ENCODE measurements at places on chromosomes 2 and 18.

DNA sequence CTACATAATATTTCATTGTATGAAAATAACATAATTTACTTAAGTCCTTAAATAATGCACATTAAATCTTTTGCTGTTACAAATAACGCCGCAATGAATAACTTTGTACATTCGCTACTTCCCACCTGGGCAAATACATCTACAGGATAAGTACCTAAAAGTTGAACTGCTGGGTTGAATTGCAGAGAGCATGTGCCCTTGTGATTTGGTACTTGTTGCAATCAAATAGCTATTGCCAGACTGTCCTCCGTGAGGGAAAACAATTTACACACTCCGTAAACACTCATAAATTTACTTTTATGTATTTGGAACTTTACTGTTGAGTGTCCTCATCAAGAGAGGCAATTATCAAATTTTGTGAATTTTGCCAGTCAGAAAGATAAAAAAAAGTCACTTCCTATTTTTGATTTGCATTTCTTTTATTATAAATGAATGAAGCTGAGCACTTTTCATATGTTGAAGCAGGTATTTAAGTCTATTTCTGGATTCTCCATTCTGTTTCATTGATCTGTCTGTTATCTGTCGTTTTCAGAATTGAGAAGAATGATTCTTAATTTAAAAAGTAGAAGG lies 140.8 kb upstream of the SERTAD2 start:
- peaks cover 8% of the 10 kb centered on the region for H3K4me1 ChIP-seq
- no peak for DNase-seq
- H3K27ac ChIP-seq, result no peak overlapping the region

DNA sequence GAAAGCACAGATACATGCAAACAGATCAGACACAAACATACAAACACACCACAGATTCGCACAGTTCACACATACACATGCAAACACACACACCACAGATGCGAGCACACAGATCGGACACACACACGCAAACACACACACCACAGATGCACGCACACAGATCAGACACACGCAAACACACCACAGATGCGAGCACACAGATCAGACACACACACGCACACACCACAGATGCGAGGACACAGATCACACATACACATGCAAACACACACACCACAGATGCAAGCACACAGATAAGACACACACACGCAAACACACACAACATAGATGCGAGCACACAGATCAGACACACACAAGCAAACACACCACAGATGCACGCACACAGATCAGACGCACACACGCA lies 149.0 kb downstream of the PXDN start:
- H3K4me1 ChIP-seq, result peaks cover 31% of the 10 kb centered on the region
- no peak overlapping the region for H3K27ac ChIP-seq
- H3K27me3 ChIP-seq, result no peaks in the 10 kb centered on the region
- H3K4me3 ChIP-seq, result peak overlapping the region; percentile 1
- no peak for DNase-seq
- H3K36me3 ChIP-seq, result no peaks in the 10 kb centered on the region

GRCh38 chr2:213545481-213545880 lies 261.2 kb downstream of the SPAG16 start:
- H3K4me3 ChIP-seq, result no peak overlapping the region
- H3K36me3 ChIP-seq, result no peaks in the 10 kb centered on the region
- H3K27me3 ChIP-seq, result no peaks in the 10 kb centered on the region
- no peak for DNase-seq
- H3K4me1 ChIP-seq, result no peaks in the 10 kb centered on the region

- peaks cover 34% of the 10 kb centered on the region for H3K4me1 ChIP-seq
- no peak overlapping the region for H3K4me3 ChIP-seq
- H3K27me3 ChIP-seq, result no peaks in the 10 kb centered on the region
- no peaks in the 10 kb centered on the region for H3K36me3 ChIP-seq
- no peak overlapping the region for H3K27ac ChIP-seq
- DNase-seq, result no peak
These were observed 48.9 kb downstream of the AGAP1 start for GRCh38 chr2:235542733-235543127.

GRCh38 chr2:17768894-17769293 lies 15.0 kb downstream of the GEN1 start:
- H3K4me1 ChIP-seq, result no peaks in the 10 kb centered on the region
- H3K4me3 ChIP-seq, result no peak overlapping the region
- H3K27me3 ChIP-seq, result no peaks in the 10 kb centered on the region

- H3K4me3 ChIP-seq, result no peak overlapping the region
- H3K4me1 ChIP-seq, result no peaks in the 10 kb centered on the region
- H3K27ac ChIP-seq, result no peak overlapping the region
These were observed 19.0 kb upstream of the RMDN2 start for GRCh38 chr2:37906131-37906530.

GRCh38 chr2:28544922-28545589 lies 49.2 kb downstream of the PLB1 start:
- no peaks in the 10 kb centered on the region for H3K27me3 ChIP-seq
- DNase-seq, result peak; percentile 64
- H3K4me1 ChIP-seq, result peaks cover 28% of the 10 kb centered on the region
- no peak overlapping the region for H3K4me3 ChIP-seq
